ENCODE measurements at places on chromosomes 13 and 19. TPM values are rescaled to one million over a fixed set of nuclear protein-coding genes. Genes with fewer than 3 reads are reported as not detected.

The ZNF177 gene
- 9.0 TPM for total RNA-seq

DNA sequence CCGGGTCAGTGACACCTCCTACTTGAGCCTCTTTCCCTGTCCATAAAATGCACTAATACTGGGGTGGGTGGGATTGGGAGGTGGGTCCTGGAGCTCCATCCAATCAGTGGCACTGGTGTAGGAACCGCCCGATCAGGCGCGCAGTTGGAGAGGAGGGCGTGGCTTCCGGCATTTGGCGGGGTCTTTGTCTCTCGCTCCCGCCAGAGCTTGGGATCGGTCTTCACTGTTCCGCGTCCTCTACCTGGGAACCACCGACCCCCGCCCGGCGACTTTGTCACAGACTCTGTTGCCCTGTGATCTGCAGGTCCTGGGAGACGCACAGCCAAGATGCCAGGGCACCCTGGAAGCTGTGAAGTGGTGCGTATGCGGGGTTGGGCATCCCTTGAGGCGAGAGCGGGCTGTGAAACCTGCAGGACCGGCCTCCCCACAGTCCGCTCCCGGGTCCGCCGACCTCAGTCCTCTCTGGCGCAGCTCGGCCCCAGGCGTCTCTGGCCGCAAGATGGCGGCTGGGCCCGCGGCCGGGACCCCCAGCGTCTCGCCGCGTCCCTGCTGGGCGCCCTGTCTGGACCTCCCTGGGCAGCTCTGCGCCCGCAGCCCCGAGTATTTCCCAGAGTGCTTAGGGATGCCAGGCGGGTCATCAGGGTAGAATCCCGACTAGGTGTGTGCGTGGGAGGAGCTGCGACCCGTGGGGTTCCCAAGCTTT is 41.6 kb upstream of the ZNF730 start:
- no peak for DNase-seq

DNA sequence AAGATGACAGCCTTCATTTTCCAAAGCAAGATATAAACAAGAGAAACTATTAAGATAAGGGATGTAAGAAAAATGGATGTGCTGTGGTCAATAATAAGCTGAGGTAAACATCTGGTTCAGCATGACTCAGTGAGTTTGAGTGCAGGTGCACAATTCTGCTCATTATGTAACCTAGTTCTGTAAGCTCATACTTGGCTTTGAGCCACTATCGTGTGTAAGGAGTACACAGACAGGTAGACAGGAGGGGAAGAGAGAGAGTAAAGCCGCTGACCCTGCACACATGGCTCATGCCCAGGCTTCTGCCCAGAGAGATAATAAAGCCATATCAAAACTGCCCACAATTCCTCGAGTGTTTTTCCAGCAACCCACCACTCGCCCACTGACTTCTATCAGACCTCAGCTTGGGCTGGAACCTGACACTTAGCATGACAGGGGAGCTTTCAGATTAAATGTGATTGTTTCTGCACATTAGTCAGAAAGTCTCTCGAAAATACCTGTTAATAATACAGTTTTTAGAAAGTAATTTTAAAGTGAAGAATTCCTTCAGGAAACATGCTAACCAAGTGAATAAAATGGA is 51.7 kb downstream of the ZNF91 start:
- no peak for DNase-seq

DNA sequence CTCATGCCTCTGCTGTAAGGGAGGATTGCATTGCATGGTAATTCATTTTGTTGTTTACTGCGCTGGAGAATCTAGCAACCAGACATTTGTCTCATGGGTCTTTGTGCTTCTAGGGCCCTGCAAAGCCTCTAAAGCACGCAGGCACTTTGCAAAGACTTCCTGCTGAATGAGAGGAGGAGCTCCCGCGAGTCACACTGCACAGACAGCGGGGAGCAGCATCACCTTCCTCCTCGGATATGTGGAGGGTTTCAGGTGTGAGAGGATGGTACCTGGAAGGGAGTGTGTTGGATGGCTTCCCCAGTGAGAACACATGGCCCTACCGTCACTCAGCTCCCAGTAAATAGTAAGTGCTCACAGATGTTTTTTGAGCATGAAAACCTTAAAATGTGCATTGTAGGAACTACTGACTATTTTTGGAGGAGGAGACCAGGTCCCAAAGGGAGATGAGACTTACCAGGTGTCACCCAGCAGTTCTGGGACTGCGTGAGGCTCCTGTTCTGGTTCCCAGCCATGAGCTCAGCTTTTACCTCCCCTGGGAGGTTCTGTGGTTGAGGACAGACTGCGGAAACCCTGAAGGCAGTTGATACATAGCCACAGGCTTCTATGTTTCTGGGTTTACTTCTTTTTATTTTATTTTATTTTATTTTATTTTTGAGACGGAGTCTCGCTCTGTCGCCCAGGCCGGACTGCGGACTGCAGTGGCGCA is 278.0 kb downstream of the FGF9 start:
- DNase-seq, result no peak

DNA sequence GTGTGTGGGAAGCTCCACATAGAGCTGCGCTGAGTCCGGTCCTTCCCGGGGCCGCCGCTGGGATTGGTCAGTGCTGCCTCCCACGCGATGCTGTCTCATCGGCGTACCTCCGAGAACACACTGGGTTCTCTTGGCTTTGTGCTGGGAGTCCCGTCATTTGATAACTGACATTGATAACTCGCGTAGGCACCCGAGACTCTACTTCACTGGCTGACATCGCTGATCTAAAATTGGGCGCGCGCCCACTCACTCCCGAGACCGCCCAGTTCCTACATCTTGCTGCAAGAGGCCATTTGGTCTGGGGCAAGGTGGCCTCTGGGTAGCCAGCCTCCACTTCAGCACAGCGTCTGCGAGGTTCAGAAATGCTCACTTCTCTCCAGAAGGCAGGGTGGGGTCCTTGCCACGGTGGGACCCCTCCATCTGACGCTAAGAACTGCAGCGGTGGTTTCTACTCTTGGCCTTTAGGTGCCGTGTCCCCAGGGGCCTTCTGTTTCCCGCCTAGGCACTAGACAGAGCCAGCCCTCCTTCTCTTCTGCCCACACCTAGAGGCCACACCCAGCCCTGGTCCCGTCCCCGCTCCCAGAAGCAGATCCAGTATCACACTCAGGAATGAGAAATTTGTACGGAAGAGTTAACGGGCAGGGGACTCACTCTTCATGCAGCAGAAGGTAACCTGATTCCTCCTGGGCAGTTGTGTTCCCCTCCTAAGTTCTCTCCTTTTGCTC is 40.7 kb upstream of the ATP11A start:
- DNase-seq, result no peak
